Activated naive CD4-positive, alpha-beta T cell treated with Interleukin-2 at 50 U/mL for 16 hours (primary cell): ENCODE measurements at places on chromosomes 3 and 15.

GRCh38 chr3:123055352-123055751 lies 11.5 kb upstream of the PDIA5 start:
- DNase-seq, result no peak

GRCh38 chr15:81239190-81239589 lies 42.5 kb downstream of the IL16 start:
- DNase-seq, result no peak

DNA sequence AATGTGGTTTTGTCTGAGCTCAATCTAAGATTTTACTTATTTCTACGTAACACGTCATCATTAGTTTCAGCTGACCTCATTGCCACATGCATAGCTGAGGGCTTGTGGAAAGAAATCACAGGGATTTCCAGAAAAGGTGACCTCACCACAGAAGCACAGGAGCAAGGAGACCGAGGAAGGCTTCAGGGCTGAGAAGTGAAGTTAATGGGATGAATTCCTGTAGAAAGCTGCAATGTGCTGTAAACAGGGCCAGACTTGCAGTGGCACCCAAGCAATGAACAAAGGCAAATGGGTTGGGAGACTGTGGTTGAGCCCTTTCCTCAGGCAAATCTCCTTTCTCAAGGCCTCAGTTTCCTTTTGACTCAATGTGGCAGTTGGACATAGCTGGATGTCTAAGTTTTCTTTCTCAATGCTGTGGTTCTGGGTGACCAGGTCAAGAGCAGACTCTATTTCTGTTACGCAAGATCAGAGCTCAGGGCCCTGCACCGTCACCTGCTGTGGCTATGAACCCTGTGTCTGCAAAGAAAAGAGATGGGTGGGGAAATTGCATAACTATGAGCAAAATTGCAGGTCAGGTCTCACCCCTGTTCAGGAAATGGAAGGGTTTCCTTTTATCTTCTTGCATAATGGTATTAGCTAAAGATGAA lies 252.2 kb upstream of the TBL1XR1 start:
- DNase-seq, result peak; percentile 4

DNA sequence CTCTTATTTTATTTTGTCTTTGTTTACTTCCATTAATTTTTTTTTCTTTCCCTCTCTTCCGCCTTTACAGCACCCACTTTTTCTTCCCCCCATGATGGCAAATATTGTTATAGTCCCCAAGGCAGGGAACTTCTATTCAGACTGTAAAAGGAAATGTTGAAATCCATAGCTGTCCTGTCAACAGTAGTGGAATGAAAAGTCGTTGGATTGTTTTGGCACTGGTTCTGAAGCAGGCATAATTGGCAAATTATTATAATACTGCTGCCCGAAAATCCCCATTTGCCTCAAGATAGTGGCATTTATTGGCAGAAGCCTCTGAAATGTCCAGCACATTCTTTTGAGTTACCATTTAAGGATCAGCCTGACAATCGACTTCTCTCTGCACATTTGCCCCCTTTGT lies 150.6 kb downstream of the TPRG1 start:
- DNase-seq, result no peak

DNA sequence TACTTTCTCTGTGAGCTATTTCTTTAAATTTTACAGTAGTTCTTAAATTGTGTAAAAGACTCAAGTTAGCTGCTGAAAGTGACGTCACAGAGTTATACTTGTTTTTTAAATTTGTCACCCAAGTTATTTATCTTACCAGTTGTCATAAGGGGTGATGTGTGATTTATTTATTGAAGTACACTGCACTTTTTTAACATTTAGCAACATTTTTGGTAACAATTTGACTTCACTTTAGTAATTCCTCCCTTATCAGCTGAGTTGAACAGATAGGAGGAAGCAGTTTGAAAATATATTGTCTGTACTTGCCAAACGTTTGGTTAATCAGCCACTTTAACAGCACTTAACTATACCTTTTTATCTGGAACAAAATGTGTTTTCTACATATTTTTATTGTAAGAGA lies 3.8 kb downstream of the STT3B start:
- no peak for DNase-seq
